GM19239 (cell line): ENCODE measurements at places on chromosomes 2 and 18.
A peak's percentile ranks its signal among the peaks of the same experiment; 100 is the strongest.

DNA sequence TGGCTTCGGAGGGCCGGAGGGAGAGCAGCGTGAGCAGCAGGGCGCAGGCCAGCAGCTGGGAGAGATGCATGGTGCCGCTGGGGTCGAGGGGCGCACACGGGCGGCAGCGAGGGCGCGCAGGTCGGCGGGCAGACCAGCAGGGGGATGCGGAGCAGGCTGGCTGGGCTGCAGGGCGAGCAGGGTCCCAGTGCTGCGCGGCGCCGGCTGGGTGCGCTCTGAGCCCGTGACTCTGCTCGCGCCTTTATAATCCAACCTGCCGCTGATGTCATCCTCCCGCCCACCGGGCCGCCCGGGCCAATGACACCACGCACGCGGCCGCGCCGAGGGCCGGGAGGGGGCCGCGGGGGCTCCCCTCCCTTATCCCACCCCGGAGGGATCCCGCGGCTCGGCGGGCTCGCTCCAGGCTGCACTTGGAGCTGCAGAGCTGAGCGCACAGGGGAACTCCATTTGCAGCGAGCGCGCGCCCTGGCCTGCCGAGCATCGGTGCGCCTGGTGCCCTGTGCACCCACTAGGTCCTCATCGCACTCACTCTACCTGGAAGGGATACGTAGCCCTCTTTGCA is at the start of gene NPPC:
Gene NPPC (minus strand): TSS at position 217 of the 562 bp plus-strand sequence. CDS start 147 bp downstream, at position 70.
- peak; percentile 64 for DNase-seq

DNA sequence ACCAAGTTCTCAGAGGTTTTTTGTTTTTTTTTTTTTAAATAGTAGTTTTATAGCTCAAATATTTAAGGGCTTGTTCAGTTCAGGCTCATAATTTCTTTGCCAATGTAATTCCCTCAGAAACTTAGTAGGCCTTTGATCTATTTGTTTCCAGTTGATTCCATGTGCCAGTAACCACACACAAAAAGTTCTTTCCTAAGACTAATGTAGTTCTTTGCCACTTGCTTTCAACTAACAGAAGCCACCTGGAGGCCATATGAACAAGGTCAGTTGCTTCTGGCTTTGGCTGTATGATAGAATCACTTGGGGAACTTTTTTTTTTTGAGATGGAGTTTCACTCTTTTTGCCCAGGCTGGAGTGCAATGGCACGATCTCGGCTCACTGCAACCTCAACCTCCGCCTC is 100.7 kb downstream of the DTNB start:
- DNase-seq: no peak

DNA sequence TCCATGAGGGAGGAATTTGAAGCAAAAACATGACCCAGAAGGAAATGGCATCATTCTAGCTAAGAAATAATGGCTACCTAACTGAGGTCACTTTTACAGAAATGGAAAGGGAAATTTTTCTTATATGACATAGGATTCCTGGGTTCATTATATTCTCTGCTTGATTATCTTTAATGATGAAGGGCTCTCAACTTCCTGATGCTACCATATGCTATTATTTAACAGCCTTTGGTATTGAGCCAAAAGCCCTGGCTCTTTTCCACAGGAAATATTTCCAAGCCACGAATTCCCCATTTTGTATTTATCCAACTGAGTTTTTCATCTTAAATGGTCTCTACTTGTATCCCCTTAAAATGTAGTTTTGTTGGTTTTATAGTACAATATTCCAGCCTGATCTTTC is 63.2 kb upstream of the NPAS2 start:
- DNase-seq: no peak

DNA sequence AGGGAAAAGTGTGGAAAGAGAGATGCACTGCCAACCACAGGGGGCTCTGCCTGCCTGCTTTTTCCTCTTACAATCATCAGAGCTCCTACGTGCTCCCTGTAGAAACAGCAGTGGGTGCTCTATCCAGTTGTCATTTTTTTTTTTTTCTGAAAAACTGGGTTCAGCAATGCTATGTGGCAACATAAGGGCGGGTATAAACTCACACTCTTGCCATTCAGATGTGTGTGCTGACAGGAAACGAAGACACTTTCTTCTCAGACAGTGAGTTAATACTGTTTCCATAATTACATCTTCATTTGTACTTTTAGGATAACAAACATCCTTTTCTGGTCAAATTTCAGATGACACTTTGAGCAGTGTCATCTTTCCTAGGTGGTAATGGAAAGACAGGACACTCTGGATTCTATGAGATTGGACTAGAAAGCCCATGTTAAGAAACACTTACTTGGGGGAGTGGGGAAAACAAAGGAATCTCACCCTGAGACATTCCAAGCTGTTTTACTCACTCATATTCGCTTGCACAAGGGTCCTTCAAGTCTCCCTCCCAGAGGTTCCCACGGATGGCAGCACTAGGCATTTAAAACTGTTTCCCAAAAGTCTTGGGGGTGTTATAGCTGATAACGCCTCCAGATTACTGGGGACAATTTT is 41.3 kb downstream of the CCDC93 start:
- DNase-seq: no peak

DNA sequence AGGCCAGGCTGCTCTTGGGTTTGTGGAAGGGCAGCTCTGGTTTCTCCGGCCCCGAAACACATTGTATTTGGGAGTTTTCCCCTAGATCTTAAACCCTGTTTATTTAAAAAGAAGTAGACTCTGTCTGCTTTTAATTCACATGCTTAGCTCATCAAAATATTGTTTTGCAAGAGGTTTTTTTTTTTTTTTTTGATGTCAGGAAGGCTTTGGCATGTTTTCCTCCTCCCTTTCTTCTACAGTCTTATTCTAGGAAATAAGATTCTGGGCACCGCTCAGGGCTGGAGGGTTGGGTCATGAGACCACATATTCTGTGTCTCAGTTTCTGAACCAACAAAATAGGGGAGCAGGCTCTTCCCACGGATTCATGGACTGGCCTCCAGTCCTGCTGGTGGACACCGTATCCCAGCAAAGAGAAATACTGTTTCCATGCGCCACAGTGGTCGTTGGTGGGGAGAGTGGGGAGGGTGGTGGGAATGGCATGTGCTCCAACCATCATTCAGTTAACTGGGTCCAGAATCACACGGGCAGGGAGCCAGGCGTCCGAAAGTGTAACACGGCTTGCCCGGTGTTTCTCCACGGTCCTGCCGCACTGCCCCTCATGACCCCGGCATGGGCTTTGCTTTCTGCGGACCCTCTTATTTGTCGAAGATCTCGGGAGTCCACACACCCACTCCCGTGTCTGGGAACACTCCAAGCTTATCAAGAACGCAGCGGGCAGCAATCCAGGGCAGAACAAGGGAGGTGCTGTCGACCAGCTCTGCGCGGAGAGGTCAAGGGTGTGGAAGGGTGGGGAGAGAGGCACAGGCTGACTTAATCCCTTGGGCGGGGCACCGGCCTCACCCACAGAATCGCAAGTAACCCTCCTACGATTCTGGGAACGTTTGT is 176.7 kb downstream of the GLI2 start:
- no peak for DNase-seq

- DNase-seq: no peak
These were observed 151.2 kb downstream of the CAPN13 start for GRCh38 chr2:30656079-30656478.

DNA sequence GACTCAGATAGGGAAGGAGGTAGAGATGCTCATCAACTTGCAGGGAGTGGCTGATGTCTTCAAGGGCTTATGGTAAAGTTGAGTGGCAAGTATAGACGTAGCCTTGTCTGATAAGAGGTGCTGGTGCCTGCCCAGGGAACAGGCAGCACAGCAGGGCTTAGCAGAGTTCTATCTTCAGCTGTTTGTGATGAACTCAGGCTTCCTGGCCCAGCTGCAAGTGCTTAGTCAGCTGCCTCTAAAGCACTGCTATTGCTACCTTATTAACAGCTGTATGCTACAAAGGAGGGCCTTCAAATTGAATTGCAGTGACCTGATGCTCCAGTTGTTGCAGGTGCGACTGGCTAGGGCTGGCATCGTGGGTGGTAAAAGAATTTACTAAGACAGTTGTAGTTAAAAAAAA is 82.1 kb downstream of the TSN start:
- DNase-seq: no peak

- no peak for DNase-seq
These were observed 38.9 kb upstream of the THOC1 start for GRCh38 chr18:306608-307255.

DNA sequence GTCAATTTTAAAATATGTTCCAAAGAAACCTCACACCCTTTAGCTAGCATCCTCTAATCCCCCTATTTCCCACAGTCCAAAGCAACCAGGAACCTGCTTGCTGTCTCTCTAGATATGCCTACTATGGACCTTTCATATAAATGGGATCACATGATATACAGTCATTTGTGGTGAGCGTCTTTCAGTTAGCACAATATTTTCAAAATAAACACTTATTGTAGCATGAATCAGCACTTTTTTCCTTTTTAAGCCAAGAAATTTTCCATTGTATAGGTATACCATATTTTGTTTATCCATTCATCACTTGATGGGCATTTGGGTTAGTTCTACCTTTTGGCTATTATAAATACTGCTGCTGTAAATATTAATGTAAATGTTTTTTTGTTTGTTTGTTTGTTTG is 223.0 kb upstream of the DOK6 start:
- no peak for DNase-seq

GRCh38 chr2:8006626-8007025 is 675.2 kb upstream of the ID2 start:
- DNase-seq: no peak

GRCh38 chr2:205403244-205403825 is 279.0 kb upstream of the NRP2 start:
- no peak for DNase-seq

GRCh38 chr2:111694700-111695101 is 189.3 kb downstream of the ANAPC1 start:
- no peak for DNase-seq

DNA sequence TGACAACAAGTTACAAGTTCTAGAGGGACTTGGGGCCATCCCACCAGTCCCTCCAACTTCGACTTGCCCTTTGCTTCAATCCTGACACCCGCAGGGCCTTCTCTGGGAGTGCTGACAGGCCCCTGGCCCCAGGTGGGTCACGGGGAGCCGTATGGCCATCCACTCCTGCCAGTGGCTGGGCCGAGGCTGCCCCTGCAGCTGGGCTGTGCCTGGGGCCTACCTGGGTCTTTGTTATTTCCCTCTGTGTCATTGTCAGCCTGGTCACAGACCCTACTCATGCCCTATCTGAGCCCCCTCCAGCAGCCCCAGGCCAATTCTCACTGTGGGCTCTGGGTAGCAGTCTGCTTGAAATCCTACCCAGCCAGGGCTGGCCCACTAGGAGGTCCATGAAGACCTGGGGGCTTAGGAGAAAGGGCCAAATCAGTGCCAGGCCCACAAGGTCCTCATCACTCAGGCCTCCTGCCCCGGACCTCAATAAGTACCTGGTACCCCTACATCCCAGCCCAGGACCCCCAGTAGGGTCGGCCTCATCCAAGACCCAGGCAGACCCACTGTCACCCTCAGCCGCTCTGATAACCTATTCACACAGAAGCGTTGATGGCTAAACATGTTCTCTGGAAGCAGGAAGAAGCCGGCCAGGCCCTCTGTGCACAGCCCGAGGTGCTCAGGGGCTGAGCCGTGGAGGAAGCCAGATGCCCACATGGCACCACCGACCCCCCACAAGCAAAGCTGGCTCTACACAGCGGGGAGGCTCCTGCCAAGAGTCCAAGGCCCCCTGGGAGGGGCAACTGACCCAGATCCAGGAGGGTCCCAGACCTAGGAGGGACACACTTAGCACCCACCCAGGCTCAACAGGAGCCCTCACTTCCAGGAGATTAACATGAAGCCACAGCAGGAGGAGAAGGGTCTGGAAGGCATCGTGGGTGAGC is 57.7 kb downstream of the BIN1 start:
- DNase-seq: no peak

- peak; percentile 45 for DNase-seq
These were observed 54.2 kb upstream of the CTDP1 start for GRCh38 chr18:79625195-79625923.

GRCh38 chr2:2869553-2869952 is 508.1 kb downstream of the EIPR1 start:
- no peak for DNase-seq

- DNase-seq: no peak
These were observed 222.1 kb downstream of the ANKRD30B start for GRCh38 chr18:14970027-14970426.

DNA sequence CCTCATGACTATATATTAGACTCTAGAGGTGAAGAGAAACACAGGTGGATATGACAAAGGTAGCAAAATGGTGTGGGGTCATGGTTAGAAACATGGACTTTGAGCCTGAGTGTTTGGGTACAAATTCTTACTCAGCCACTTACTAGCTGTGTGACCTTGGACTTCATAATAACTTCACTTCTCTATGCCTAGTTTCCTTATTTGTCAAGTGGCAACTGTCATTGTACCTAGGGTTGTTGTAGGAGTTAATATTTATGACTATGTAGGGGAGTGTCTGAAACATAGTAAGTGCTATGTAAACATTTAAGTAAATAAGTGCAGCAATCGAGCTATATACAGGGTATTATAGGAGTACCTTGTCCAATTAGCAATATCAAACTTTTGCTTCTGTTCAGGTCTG is 49.7 kb upstream of the RAPH1 start:
- no peak for DNase-seq

DNA sequence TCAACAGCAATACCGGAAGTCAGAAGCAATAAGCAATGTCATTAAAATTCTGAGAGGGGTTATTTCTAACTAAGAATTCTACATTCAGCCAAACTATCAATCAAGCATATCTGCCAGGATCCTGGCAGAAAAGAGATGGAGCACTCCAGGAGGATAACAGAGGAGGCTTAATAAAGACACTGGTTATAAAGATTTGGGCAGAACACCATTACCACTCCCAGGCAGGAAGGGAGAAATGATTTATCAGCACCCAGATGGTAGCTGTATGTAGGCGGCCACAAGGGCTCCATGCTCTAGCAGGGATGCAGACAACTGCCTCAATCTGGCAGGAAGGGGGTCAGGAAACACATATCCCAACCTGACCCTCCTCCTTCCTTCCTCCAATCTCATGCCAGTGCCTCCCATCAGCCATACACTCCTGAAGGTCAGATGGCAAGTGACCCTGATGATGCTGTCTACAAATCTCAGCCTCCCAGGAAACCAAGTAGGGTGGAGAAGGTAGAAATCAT is 20.5 kb upstream of the TNFAIP6 start:
- no peak for DNase-seq

- DNase-seq: peak; percentile 8
These were observed 4.8 kb downstream of the OTX1 start for GRCh38 chr2:63055226-63056106.

- no peak for DNase-seq
These were observed 239.6 kb downstream of the MREG start for GRCh38 chr2:215773728-215774127.

DNA sequence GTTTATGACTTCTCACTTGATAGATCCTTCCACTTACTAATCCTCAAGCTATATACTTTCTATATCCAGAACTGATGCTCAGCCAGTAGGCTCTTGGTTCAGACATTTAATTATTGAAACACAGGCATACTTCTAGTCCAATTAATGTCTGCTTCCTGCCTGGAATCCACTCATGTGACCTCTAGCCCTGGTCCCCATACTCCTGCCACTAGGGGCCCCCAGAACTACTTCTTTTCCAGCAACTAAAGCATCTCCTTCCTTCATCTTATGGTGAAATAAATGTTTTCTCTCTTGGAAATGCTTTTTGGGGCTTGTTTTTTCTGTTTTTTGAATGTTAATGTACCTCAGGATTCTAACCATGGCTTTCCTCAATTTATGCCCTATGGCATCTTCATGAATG is 527.6 kb downstream of the SATB2 start:
- DNase-seq: no peak
